Kidney epithelial cell (primary cell): ENCODE measurements at places on chromosomes 12 and 14.

DNA sequence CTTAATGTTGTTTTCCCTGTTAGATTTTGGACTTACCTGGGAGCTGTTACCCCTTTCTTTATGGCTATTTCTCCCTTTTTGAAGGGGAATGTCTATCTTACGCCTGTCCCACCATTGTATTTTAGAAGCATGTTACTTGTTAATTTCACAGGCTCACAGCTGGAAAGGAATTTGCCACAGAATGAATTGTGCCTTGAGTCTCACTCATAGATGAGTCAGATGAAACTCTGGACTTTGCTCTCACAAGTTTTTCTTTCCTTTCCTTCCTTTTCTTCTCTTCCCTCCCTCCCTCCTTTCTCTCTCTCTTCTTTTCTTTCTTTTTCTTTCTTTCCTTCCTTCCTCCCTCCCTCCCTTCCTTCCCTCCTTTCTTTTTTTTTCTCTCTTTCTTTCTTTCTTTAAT lies 9.3 kb upstream of the ATF7IP start:
- DNase-seq = no peak

DNA sequence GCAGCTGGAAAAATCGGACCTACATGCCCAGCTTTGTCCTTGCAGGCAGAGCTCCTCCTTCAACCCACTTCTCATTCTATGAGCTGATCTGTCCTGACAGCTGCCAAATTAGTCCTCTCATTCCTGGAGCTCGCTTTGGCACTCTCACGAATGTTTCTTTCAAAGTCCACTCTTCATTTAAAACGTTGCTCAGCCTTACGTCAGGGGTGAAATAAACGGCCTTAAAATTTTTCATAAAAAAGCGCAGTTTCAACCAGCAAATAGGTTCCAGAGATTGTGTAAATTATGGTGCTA lies 120.9 kb upstream of the HIF1A start:
- no peak for DNase-seq

GRCh38 chr12:754851-755562 lies 2.6 kb downstream of the WNK1 start:
- no peak for DNase-seq

DNA sequence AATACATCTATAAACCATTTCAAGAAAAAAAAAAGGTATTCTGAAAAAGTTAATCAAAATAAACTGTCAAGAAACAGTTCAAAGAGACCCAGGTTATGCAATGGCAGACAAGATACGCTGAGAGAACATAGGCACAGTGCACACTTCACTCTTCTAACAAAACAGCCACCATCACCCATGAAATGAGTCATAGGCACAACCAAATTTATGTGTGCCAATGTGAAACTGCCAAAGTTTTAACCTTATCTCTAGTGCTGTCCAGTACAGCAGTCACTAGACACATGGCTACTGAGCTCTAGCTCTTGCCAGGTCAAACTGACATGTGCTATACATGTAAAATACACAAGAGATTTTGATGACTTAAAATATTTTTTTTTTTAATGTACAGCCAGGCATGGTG lies 1.4 kb downstream of the CEP128 start:
- no peak for DNase-seq

DNA sequence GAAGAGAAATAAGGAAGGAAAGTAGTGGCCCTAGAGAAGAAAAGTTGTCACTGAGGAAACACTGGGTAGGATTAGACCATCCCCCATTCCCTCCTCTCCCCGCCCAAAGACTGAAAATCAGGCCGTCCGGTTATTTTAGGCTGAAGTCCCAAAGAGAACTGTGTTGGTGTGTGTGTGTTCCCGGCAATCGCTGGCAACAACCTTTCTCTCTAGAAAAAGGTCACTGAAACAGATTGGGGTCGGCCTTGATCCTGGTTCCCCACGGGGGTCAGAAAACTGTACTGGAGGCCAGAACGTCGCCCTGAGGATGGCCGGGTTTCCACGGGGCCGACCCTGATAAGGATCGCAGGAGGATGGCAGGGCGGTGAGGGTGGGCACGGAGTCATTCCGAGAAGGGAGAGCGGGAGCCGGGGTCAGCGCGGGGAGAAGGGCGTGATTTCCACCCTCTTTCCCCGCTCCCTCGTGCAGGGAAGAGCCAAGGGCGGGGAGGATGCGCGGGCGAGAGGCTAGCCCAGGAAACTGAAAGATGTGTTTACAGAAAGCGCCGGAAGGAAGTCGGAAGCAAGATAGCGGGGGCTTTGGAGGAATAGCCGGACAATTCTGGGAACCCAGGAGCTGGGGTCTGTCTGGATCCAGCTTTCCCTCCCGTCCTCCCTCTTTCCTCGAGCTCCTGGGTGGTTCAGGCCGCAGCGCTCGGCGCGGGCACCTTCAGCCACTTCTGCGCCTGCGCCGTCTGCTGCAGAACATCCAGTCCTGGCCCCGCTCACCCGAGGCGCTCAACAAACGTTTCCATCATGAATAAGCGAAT lies 25.3 kb upstream of the SPTLC2 start:
- DNase-seq = no peak

- no peak for DNase-seq
Measured at GRCh38 chr14:61641914-61642613, 53.2 kb upstream of the HIF1A start.

DNA sequence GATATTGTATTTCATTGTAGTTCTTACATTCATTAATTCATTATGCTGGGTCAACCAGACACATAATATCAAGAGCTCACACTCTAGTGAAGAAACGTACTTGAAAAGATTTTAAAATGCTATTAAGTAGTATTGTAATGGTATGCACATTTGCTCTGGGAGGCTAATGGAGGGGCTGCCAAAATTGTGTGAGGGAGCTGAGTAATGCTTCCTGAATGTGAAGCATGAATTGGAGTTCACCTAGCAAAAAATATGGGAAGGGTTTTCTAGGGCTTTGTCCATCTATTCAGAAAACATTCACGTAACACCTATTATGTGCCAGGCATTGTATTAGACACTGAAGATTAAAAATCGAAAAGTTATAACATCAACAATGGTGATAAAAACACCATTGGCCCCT lies 403.8 kb upstream of the PDE3A start:
- DNase-seq = no peak

GRCh38 chr12:89928467-89928866 lies 219.8 kb upstream of the ATP2B1 start:
- no peak for DNase-seq

DNA sequence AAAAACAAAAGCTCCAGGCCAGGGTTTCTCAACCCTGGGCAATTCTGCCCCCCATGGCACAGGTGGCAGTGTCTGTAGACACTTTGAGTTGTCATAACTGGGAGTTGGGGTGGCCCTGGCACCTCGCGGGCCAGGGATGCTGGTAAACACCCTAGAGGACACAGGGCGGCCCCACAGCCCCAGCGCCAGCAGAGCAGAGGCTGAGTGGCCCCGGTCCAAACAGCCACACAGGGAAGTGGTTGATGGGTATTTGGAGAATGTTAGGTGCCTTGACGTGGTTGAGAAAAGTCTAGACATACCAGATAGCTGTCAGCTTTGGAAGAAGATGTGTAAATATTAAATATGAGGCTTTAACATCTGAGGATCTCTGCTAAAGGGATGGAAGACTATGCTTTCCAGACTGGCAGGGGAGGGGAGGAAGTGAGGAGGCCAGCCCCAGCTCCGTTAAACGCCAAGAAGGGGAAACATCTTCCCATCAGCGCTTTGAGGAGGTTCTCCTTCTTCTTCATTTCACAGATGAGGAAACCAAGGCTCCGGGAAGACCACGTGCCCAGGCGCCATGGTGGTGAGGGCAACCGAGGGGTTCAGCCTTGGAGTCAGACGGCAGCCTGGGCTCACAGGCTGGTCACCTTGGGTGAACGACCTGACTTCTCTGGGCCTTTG lies 103.7 kb downstream of the SCARB1 start:
- no peak for DNase-seq

GRCh38 chr14:98602983-98603382 lies 669.0 kb downstream of the BCL11B start:
- DNase-seq = no peak

DNA sequence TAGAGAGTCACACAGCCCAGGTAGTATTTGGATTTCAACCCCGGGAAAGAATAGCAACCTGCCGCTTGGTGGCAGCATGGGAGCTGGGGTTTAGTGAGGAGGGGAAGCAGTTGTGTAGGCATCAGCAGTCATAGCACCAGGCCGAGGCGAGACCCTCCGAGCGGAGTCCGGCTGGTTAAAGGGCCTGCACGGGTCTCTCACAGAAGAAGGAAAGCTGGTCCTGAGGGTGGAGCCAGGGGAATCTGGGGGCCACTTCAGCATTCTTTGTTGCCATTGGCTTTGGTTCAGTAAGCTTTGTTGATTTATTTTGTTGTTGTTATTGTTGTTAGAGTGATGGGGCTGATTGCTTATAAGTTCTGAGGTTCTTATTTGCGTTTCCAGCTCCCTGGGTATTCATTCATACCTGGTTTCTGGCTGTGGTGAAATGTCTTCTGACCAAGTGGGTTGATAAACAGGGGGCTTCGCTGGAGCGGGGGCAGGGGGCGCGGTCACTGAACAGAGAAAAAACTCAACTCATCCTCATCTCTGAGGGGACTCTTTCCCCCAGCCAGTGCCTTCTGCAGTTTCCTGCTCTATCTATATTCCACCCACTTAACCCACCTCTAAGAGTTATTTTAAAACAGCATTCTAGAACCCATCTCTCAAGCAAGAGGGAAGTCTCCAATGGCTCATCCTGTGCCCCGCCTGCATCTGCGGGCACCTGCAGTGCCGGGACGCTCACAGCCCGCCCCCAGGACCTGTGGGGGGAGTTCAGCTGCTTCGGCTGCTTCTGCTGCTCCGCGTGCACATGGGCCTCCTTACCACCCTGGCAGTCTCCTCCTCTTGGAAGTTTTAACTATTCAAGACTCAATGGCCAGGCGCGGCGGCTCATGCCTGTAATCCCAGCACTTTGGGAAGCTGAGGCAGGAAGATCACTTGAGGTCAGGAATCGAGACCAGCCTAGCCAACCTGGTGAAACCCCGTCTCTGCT lies 11.6 kb downstream of the CKB start:
- DNase-seq = no peak

- no peak for DNase-seq
Measured at GRCh38 chr12:21655591-21655990, 2.1 kb downstream of the LDHB start.

DNA sequence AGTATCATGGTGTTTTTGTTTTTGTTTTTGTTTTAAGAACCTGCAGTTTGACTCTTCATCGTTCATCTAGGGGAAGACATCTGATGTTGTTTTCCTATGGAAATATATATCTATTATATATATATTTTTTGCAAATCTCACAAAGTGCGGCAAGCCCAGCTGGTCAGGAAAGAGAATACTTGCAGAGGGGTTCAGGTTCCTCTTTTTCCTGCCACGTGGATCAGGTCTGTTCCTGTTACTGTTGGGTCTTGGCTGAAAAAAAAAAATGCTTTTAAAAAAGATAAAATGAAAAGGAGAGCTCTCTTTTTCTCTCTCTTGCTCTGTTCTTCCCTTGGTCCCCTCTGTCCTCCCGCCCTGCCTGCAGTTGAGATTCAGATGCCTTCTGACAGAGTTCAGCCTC lies 179.4 kb upstream of the BCL2L14 start:
- no peak for DNase-seq

- no peak for DNase-seq
Measured at GRCh38 chr14:57254884-57255283, 13.8 kb downstream of the EXOC5 start.

GRCh38 chr14:84421621-84422020 lies 1108.3 kb upstream of the FLRT2 start:
- DNase-seq = no peak
